ENCODE measurements at places on chromosomes 12 and 14.

GRCh38 chr14:61342932-61343331, 21.6 kb downstream of the PRKCH start:
- DNase-seq = no peak

GRCh38 chr14:86646696-86647690, 1117.0 kb downstream of the FLRT2 start:
- peak; percentile 27 for DNase-seq

DNA sequence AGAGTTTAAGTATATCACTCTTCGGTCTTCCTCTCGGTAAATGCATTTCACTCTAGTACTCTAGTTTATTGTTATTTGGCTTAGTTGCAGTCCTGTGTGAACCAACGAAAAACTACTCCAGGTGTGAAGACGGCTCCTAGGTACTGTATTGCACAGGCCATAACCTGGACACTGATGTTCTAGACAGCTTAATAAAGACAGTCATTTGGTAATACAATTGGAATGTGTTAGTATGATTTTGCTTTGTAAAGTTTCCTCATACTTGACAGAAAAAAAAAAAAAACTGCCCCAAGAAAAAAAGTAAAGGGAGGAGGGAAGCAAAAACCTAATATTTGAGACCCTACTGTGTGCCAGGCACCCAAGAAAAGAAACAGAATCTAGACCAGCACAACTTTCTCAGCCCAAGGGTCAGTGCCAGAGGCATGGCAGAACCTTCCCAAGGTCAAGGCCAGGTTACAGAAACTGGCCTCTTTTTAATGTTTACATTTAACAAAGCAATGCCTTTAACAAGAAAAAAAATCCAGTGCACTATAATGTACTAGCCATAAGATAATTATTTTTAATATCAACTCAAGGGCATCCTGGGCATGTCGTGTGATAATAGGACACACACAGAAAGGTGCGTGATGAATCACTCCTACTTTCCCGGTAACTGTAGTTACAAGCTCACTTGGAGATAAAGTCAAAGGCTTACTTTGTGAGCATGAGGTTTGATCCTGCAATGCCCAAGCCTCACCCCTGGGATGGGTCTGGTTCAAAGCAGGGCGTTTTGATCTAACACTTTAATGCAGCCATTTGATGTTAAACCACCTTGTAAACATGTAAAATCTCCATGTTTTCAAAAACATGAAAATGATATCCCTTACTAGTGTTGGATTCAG, 110.6 kb downstream of the BMP4 start:
- DNase-seq = no peak

- no peak for DNase-seq
These were observed 442.8 kb upstream of the FBXO33 start for GRCh38 chr14:39875028-39875427.

GRCh38 chr12:57072661-57073060, 5.9 kb downstream of the NEMP1 start:
- no peak for DNase-seq

DNA sequence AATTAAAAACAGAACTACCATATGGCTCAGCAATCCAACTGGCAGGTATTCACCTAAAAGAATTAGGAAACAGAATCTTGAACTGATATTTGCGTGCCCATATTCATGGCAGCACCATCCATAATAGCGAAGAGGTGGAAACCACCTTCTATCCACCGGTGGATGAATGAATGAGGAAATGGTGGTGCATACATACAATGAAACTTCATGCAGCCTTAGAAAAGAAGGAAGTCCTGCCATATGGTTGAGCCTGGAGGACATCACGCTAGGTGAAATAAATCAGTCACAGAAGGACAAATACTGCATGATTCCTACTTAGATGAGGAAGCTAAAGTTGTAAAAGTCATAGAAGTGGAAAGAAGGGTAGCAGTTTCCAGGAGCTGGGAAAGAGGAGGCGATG, 6.6 kb downstream of the TCL1A start:
- DNase-seq = no peak

- DNase-seq = peak; percentile 29
These were observed 229.4 kb downstream of the CNTN1 start for GRCh38 chr12:40921563-40922163.

GRCh38 chr14:95527387-95528002, 7.4 kb upstream of the GLRX5 start:
- DNase-seq = peak; percentile 85

- DNase-seq = peak; percentile 42
These were observed at the start of gene AMDHD1 for GRCh38 chr12:95943330-95943842. Gene AMDHD1 (plus strand): TSS chr12:95943331. CDS start chr12:95943399, 68 bp downstream.

DNA sequence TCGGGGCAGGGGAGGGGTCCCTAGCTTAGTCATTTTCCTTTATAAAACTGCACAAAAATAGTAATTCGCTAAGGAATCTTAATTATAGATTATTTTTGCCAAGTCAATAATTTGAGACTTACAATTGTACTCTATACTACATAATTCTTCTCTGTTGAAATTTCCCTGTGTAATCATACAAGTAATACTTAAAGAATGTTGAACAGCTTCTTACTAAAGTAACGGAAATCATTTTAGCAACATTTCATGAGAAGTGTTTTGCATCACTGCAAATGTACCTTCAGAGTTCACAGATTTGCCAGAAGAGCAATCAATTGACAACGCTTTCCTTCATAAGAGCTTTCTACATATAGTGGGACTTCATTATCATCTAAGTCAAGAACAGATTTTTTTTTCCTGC, 7.9 kb upstream of the GNG2 start:
- DNase-seq = no peak

DNA sequence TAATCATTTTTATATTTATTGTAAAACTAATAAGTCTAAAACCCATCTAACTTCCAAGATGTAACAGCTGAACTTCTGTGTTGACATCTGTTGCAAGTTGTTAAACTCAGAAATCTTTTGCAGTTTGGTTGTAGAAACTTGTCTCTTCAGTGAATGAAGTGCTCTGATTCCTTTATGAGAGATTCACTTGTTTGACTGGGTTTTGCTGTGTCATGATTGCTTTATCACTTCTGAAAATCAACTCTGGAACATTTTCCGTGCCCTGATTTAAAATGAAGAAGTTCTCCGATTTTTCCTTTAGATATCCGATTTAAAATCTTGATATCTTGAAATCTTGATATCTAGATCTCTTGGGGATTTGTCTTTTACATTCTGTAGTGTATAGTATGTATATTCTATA, 65.1 kb downstream of the DIP2B start:
- DNase-seq = no peak

DNA sequence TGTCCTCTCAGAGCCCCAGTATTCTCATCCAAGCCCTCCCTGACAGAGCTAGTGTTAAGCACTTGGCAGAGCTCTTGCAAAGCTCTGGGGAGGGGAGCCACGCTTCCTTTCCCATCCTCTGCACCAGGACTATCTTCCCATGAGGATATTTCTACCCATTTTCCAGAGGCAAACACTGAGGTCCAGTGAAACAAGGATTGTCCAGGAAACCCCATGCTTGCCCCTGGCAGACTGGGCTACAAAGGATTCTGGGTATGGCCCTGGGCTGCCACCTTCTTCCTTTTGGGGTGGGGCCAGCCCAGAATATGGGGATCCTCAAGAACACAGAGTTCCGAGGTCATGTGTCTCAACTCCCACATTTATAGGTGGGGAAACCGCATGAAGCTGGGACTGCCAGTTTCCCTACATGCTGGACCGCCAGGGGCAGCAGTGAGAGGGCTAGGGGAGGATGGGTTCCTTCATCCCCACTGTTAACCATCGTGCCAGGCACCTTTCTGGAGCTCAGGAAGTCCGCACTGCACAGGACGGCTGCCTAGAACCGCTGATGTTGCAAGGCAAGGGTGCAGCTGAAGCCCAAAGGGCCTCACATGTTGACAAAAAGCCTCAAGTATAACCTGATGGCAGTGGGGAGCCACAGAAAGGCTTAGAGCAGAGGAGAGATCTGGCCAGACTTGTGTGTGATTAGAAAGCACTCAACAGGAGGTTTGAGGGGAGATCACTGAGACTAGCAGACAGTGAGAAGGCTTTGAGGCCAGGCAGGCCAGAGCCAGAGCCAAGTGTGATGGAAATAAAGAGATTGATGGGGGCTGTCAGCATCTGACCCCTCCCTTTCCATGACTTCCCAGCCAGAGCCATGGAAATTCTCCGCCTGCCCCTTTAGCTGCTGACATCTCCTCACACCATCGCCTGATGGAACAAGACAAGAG, 5.5 kb upstream of the CCDC85C start:
- no peak for DNase-seq

GRCh38 chr12:92342574-92342973, 196.9 kb upstream of the BTG1 start:
- no peak for DNase-seq

DNA sequence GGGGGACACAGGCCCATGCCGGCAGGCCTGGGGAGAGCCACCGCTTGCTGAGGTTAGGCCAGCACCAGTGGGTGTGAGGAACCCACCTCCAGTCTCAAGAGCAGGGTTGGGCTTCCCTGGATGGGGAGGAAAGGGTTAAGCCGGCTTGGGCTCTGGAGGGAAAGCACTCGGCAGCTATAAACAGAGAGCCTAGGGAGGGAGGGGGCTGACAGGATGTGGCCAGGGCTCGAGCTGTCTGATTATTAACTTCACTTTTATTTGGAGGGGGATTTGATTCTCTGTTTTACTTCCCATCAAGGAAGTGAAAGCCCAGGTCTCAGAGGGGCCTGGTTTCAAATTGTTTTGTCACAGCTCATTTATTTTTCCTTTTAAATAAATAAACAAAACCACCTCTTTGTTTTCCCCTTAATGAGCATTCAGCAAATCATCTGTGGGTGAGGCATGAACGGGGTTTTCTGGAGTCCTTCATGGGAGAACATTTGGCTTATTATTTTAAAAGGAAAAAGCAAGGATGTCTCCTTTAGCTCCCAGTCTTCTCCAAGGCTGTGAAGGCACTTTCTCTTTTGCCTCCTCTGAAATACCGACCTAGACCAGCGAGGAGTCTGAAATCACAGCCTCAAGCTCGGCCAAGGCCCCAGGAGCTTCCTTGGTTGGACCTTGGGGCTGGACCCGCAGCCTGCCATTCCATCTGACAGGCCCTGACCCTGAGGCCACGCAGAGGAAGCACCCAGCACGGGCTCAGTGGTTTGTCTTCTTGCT, 21.9 kb upstream of the ZFP36L1 start:
- DNase-seq = peak; percentile 72

DNA sequence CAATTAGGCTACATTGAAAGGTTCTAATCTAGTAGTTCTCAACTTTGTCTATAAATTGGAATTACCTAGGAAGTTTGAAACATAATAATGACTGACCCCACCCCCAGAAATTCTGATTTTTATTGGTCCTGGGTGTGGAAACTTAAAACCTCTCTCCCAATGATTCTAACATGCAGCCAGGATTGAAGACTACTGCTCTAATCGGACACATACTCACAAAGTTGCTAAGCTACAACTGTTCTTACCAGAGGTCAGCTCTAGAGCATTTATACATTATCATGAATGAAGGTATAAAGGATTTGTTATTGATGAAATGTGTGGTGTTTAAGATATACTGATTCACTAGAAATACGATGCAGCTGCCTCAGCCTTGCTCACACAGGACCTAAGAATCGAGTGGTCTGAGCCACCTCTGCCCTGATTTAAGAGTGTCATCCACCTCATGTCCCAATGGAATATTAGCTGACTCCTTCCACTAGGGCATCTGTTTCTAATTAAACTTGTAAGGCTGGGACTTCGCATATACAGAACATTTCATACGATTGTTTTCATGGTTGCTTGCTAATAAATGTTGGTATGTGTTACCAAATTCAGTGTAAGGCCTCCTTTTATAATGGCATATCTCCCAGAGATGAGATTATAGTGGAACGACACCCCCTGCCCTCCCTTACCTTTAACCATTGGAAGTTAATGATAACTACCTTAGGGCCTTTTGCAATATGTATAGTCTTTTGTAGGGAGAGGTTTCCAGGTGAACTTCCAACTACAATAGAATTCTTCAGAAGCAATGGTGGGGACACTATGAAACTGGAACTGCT, 410.8 kb upstream of the PDE3A start:
- no peak for DNase-seq

DNA sequence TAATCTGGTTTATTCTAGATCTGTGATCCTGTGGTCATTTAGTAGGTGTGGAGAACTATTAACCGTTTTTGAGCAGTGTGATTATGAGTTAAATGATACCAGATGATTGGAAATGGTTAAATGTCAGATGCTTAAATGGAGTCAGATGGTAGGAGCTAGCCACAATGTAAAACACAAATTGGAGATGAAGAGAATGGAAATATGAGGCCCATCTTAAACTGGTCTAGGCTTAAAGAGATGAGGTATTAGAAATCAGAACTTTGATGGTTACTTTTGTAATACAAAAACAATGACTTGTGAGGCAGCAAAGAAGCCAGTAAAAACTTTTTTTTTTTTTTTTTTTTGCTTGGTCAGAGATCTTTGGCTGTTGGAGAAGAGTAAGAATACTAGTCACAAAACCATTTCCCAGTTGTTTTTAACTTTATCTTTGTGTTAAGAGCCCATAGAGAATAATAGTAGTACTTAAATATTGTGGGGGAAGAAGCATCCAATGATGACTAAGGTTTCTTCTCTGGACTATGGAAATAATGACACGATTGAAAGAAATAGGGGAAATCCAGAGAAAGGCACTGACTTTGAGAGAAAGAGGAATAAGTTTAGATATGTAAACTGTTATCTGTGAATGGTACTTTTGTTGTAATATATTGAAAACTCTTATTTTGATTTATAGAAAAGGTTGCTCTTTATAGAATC, 95.9 kb downstream of the WNK1 start:
- DNase-seq = peak; percentile 33

GRCh38 chr12:19591951-19592350, 152.7 kb downstream of the AEBP2 start:
- no peak for DNase-seq

- no peak for DNase-seq
These were observed 668.9 kb downstream of the AACS start for GRCh38 chr12:125734137-125734536.

DNA sequence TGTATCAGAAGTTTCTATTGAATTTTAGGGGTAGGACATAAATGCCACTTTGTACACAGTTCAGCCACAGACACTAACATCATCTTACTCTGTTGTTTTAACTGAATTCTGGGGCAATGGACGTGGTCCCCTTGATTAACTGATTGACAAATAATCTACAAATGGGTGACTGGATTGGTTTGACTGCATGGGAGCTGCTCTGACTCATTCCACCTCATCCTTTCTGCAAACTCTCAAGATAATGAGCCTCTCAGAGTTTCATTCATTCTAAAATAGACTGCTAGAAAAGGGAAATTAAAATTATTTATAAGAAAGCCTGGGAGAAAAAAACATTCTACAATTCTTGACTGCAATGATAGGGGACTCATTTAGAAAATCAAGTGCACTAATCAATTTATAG, 570.4 kb upstream of the SEL1L start:
- no peak for DNase-seq
